ENCODE measurements at places on chromosomes 6 and 20.

DNA sequence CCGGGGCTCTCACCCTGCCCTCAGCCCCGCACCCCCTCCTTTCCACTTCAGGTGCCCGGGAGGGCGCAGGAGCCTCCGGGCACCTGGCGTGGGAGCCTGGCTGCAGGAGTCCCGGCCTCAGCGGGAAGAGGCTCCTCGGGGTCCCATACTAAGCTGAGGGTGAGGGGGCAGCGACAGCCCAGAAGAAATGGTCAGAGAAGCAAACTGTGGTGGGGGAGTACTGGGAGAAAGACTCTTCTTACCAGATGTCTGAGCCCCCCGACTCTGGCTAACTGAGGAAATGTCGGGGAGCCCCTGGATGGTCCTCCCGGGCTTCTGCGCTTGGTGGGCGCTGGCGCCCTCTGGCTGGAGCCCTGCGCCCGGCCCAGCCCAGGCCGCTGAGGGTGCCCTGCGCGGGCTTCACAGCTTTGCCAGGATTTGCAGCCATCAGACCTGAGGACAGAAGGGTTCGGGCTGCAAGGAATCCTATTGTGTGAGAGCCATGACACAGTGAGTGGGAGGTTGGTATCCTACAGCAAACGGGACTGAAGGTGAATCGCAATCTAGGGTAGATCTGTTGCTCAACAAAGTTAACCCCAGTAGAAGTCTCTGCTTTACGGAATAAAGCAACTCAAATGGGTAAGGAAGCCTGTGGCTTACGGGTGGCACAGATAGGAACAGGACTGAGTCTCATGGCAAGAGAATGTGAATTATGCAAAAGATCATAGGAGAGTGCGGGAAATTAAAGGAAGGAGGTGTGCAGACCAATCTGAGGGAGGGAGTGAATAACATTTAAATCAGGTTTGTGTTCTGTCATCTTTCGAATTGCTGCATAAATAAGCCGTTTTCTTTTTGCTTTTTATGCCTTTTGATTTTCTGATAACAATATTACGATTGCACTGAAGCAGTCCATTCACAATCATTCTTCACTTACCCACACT lies 639 bp upstream of the RCAN2 start:
- DNase-seq, result no peak

- no peak for DNase-seq
Observed at GRCh38 chr20:41540918-41541317, 77.3 kb downstream of the CHD6 start.

GRCh38 chr6:169960521-169960885 lies 209.1 kb downstream of the ERMARD start:
- no peak for DNase-seq

- peak; percentile 11 for DNase-seq
Observed at GRCh38 chr6:28867086-28867409, 56.7 kb downstream of the TRIM27 start.

DNA sequence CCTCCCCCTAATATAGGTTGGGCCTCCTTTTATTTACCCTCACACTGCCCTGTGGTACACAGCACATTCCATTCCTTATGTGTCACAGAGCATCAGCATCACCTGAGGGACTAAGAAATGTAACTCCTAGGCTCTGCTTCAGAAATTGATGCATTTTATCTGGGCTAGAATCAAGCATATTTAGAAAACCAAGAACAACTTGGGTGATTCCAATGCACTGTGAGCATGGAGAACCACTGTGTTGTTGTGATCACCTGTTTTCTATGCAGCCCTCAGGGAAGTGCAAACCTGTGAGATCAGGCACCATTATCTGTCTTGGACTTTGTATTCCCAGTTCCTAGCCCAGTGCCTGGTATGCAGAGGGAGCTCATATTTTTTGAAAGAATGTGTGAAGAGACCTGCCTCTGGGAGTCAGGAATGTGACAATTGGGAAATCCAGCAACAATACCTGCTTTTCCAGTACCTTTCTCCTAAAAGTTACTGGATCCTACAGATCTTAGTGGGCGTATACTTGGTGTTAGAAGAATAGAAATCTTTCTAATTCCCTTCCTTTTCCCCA lies 7.0 kb downstream of the KAT14 start:
- no peak for DNase-seq

DNA sequence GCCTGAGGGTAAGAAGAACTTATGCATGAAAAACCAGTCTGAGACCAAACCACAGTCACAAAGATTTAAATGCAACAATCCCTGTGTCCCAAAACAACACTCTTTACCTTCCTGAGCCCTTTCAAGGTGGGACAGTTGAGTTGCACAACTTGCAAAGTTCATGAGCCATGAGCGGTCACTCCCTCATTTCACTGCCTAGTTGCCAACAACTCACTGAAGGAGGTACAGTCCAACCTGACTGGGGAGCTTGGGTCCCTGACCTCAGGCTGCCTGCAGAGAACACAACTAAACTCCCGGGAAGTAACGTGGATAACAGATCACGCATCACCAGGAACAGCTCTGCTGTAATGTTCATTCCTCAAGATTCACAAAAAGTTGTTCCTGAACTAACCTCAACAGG lies 69.4 kb downstream of the MBOAT1 start:
- no peak for DNase-seq

DNA sequence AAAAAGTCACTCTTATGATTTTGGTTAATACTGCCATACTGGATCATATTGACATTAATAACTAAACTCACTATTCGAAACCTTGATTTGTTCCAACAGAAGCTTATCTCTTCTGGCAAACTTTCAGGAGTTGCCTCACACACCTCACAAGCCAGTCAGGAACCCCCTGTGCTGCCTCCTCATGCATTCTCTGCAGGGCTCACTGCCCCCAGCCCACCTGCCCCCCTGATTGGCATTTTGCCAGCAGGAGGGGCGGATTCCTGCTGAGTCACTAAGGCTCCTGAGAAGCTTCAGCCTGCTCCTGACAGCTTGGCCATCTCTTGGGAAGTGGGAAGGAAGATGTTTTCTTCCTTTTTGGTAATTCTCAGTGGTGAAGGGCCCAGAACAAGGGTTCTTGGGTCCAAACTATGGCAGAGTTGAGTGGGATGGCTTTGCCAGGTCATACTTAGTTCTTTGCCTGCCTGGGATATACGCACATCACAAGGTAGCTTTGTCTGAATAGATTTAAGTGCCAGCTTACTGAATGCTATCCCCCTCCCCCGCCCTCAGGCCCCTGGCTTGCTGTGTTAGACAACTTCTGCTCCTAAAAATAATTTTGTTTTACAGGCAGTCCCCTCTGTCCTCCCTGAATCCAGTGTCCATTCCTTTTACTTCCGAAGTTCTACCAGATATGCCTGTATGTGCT lies 31.4 kb downstream of the SLC35F1 start:
- no peak for DNase-seq

DNA sequence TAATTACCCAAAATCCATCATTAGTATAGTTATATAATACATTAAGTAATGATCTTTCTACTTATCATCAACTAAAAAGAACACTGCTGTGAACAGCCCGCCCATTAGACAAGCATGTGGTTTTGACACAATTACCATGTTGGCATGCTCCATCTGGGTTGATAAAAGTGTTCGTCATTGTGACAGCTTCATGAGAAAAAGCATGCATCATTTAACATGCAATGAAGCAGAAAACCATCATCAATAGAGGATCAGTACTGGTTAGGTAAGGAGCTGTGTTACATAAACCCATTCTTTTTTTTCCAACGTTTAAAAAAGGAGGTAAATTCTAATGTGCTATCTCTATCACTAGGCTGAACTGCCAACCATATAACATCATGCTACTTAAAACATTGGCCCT lies 101.9 kb downstream of the EPB41L2 start:
- DNase-seq, result no peak

- no peak for DNase-seq
Observed at GRCh38 chr6:169784821-169785340, 33.5 kb downstream of the ERMARD start.

GRCh38 chr6:132728616-132729015 lies 14.8 kb upstream of the VNN1 start:
- no peak for DNase-seq

GRCh38 chr6:168274037-168274952 lies 45.3 kb downstream of the DACT2 start:
- DNase-seq, result no peak

DNA sequence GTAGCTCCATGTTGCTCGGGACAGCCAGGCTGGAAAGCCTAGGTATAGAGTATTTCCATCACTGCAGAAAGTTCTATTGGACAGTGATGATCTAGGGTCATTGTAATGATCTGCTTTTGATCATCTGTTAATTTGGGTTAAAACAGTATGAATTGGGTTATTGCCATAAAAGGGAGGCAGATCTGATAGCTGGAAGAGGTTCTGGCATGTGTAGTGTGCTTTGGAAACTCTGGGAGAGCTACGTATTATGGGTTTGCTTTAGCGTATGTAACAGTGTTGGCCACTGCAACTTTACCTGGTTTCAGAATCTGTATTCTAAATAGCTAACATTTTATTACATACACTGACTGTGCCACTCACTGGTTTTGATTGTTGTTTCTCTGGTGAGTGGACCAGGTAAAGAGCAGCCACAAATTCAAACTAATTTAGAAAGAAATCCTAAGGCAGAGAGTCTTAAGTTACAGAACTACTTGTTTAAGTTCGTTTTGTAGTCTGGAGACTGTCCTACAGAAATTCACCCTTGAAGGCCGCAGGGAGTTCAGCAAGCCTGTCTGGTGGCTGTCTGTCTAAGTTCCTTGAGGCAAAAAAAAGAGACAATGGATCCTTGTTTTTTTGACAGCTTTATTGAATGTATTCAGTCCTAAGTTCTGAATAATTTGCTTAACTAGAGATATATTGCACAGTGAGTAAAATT lies 300.3 kb downstream of the PRL start:
- DNase-seq, result no peak

DNA sequence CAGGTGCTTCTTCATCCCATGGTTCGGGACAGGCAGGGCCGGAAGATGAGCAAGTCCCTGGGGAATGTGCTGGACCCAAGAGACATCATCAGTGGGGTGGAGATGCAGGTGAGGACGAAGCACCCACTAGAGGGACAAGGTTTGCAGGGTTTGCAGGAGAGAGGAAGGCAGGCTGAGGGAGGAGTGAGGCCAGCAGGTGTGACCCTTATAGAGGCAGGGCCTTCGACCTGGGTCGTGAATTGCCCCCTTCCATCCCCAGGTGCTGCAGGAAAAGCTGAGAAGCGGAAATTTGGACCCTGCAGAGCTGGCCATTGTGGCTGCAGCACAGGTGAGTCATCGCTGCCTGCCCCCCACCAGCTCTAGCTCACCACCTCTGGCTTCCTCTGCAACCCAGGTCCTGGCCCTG lies 8.4 kb downstream of the VARS2 start:
- DNase-seq, result no peak

- no peak for DNase-seq
Observed at GRCh38 chr20:47253872-47254271, 102.6 kb downstream of the ZMYND8 start.

- DNase-seq, result no peak
Observed at GRCh38 chr20:44354979-44355497, 461 bp upstream of the HNF4A start.

GRCh38 chr20:19322061-19322985 lies 109.9 kb downstream of the SLC24A3 start:
- no peak for DNase-seq

DNA sequence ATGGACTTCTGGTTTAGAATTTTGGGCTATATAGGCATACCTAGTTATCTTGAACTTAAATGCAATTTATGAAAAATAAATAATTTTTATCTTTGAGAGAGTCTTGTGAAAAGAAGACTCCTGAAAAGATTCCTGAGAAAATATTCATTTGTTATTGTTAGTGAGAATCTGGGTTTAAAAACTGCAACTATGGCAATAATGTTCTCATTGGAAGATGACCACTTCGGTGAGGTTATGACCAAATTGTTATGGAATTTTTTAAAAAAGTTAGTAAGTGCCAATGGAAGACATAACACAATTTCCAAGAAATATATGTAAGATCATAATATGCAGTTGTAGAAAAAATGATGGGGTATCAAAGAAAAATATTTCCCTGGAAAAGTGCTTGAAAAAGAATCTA lies 46.3 kb downstream of the GRIK2 start:
- DNase-seq, result no peak

GRCh38 chr6:129312880-129313279 lies 397.1 kb downstream of the ARHGAP18 start:
- no peak for DNase-seq

Measured in CD4-positive, alpha-beta T cell treated with Interleukin-6 at 100 ng/mL for 8 hours (primary cell).